Panc1 (cell line): ENCODE measurements at places on chromosomes 3 and 15. TPM values are rescaled to one million over a fixed set of nuclear protein-coding genes. Genes with fewer than 3 reads are reported as not detected.
A peak's percentile ranks its signal among the peaks of the same experiment; 100 is the strongest.

DNA sequence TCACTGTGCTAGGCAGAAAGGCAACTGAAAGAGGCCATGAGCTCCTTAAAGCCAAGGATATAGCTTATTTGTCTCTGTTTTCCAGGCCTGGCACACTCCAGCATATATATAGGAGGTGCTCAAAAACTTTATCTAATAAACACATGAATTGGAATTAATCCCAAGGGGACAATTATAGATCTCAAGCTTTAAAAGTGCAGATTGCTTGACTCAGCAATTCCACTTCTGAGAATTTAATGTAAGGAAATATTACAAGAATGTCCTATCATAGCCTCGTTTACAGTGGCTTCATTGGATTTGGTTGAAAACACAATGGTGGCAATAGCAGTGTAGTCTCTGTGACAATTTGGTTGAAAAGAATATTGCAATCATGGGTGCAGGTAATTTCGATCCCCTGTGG is 267.3 kb downstream of the SHQ1 start:
- no peaks in the 10 kb centered on the region for H3K4me1 ChIP-seq
- H3K4me3 ChIP-seq = no peak overlapping the region
- no peak overlapping the region for H3K27ac ChIP-seq

GRCh38 chr3:181888234-181888633 is 176.5 kb downstream of the SOX2 start:
- DNase-seq = no peak
- H3K27ac ChIP-seq = no peak overlapping the region
- H3K27me3 ChIP-seq = no peaks in the 10 kb centered on the region
- no peak overlapping the region for H3K4me3 ChIP-seq
- H3K4me1 ChIP-seq = no peaks in the 10 kb centered on the region

GRCh38 chr3:42753757-42754156 is 19.3 kb downstream of the CCDC13 start:
- no peaks in the 10 kb centered on the region for H3K36me3 ChIP-seq
- no peaks in the 10 kb centered on the region for H3K4me1 ChIP-seq
- DNase-seq = no peak
- H3K27me3 ChIP-seq = no peaks in the 10 kb centered on the region
- H3K27ac ChIP-seq = no peak overlapping the region

DNA sequence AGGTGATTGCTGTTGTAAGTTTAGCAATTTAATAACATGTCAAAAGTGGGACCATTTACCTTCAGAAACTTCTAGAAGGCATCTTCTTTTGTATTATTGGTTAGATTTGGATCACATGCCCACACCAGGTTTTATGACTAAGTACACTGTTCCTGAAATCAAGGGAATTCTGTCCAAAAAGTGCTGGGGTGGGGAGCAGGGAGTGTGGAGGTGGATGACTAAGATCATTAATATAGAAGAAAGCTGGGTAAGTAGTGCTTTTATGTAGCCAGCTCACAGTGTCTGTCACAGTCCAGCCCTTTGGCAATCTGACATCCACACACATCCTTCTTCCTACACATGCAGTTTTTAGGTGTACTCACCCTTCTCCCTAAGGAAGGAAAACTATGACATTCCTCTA is 120.0 kb downstream of the TMCO5A start:
- H3K27me3 ChIP-seq = no peaks in the 10 kb centered on the region
- no peak overlapping the region for H3K4me3 ChIP-seq
- no peak for DNase-seq
- H3K27ac ChIP-seq = no peak overlapping the region
- no peaks in the 10 kb centered on the region for H3K36me3 ChIP-seq

DNA sequence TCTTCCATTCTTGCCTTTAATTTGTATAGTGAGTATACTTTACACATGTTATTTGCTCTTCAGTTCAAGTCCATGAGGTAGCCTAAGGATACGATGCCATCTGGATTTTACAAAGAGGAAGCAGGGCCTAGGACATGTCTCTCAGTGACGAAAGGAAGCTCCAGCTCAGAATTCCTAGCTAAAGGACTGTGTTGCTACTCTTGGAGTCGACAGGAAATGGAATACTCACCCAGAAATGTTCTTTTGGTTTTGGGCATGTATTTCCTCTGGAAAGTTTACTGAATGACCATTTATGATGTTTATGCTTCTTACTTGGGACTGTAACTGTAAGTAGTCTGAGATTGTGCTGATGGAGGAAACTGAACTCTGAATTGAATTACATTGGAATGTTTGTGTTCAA is 12.5 kb downstream of the OXNAD1 start:
- no peaks in the 10 kb centered on the region for H3K36me3 ChIP-seq
- no peak overlapping the region for H3K4me3 ChIP-seq
- DNase-seq = no peak
- no peaks in the 10 kb centered on the region for H3K27me3 ChIP-seq
- H3K4me1 ChIP-seq = no peaks in the 10 kb centered on the region

DNA sequence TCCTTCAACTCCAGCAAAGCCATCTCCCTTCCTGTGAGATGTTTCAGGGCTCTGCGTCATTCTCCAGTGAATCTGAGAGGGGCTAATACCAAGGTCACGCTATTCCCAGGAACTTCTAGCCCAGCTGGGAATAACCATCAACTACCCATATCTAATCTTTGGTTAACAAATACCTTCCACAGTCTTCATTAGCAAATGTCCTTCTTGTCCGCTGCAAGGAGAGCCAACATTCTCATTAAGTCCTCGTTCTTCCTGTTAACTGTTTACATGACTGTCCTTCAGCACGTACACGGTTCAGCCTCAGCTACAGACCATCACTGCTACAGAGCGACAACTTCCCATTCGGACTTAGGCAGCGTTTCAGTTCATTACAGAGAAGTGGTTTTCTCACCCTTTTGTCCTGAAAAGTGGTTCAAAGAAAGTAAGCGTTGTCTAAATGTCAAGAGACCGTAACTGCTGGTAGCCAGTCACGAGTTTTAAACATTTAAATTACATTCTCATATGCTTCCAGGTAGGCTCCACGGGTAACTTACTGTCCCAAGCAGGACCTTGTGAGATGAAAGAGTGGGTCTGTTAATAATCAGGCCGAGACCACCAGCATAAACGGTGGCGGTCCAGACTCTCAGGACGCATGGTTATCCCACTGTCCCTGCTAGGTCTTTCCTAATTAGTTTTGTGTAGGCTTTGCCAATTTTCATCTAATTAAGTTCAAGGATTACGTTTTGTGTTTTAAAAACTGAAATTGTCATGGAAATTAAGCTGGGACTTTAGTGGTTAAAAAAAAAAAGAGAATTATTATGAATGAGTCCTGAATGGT is 63.8 kb downstream of the CHSY1 start:
- no peaks in the 10 kb centered on the region for H3K27me3 ChIP-seq
- no peak for DNase-seq
- peak overlapping the region; percentile 54 for H3K27ac ChIP-seq

- no peaks in the 10 kb centered on the region for H3K36me3 ChIP-seq
- H3K27me3 ChIP-seq = no peaks in the 10 kb centered on the region
- peaks cover 59% of the 10 kb centered on the region for H3K4me1 ChIP-seq
- H3K4me3 ChIP-seq = no peak overlapping the region
These were observed 9.5 kb downstream of the CHSY1 start for GRCh38 chr15:101242160-101242998.

GRCh38 chr15:23860290-23861245 is 173.5 kb upstream of the NDN start:
- no peak for DNase-seq
- no peak overlapping the region for H3K27ac ChIP-seq
- H3K27me3 ChIP-seq = no peaks in the 10 kb centered on the region
- H3K4me3 ChIP-seq = no peak overlapping the region

DNA sequence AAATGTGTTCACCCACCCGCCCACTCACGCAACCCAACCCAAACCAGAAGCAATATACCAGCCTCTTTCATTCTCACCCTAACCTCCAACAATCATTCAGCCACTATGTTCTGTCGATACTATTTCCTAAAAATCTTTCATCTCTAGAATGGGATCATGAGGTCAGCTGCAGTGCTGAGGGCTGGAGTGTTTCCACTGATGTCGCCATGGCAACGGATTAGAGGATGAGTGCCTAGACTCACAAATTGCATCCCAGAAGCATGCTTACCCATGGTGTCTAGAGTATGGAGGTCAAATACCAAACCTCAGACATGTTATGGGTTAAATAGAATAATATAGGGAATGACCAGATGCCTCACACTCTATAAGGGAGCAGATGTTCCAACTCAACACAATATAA is 138.5 kb downstream of the GABRB3 start:
- H3K27me3 ChIP-seq = no peaks in the 10 kb centered on the region
- H3K27ac ChIP-seq = no peak overlapping the region
- DNase-seq = no peak
- no peaks in the 10 kb centered on the region for H3K4me1 ChIP-seq
- no peaks in the 10 kb centered on the region for H3K36me3 ChIP-seq

DNA sequence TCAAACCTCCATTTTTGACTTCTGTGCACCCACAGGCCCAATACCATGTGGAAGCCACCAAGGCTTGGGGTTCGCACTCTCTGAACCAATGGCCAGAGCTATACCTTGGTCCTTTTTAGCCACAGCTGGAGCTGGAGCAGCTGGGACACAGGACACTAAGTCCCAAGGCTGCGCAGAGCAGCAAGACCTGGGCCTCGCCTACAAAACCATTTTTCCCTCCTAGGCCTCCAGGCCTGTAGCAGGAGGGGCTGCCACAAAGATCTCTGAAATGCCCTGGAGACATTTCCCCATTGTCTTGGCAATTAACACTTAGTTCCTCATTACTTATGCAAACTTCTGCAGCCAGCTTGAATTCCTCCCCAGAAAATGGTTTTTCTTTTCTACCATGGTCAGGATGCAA is 81.3 kb downstream of the ZMAT3 start:
- no peaks in the 10 kb centered on the region for H3K4me1 ChIP-seq
- no peak overlapping the region for H3K27ac ChIP-seq
- DNase-seq = no peak
- H3K36me3 ChIP-seq = no peaks in the 10 kb centered on the region
- H3K27me3 ChIP-seq = no peaks in the 10 kb centered on the region
- no peak overlapping the region for H3K4me3 ChIP-seq

- no peak overlapping the region for H3K27ac ChIP-seq
- DNase-seq = peak; percentile 4
- H3K4me1 ChIP-seq = no peaks in the 10 kb centered on the region
- H3K4me3 ChIP-seq = no peak overlapping the region
- no peaks in the 10 kb centered on the region for H3K36me3 ChIP-seq
- H3K27me3 ChIP-seq = no peaks in the 10 kb centered on the region
These were observed 142.9 kb upstream of the TP63 start for GRCh38 chr3:189488241-189488767.

The SUCNR1 gene
- not detected for total RNA-seq

The ECE2 gene
- not detected for total RNA-seq

The MEX3B gene
- total RNA-seq = 8.5 TPM

The SYNPR gene
- not detected for total RNA-seq

The ADAMTS9 gene
- total RNA-seq = 0.05 TPM

The GPR15 gene
- total RNA-seq = not detected

The CNTN4 gene
- total RNA-seq = not detected

The CNTN3 gene
- not detected for total RNA-seq

The ACKR4 gene
- not detected for total RNA-seq

The COLQ gene
- total RNA-seq = 0.64 TPM

The CDHR4 gene
- total RNA-seq = not detected
